Naive B cell (primary cell): ENCODE measurements at places on chromosomes 5 and 9. TPM values are rescaled to one million over a fixed set of nuclear protein-coding genes. Genes with fewer than 3 reads are reported as not detected.

DNA sequence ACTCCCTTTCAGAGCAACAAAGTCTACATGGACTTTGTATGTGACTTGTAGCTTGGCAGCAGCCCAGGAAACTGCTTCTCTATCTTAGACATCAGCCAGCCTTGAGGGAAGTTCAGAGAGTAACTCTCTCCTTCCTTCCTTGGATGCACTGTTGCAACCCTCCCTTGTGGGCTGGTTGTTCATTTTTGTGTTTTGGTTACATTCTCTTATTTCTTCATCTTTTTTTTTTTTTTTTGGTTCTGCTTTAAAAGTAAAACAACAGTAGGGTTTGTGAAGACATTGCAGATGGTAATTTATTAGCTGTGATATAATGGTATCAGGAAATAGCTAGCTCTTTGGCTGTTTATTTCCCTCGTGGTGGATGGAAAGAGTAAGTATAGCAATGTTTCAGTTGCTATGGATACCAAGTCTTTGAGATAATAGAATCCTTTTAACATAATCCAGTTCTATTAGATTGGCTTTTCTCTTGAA, 97.9 kb upstream of the MAMDC2 start:
- no peak overlapping the region for H3K4me3 ChIP-seq
- DNase-seq: no peak
- no peaks in the 10 kb centered on the region for H3K4me1 ChIP-seq
- peaks cover 1% of the 10 kb centered on the region for H3K36me3 ChIP-seq
- no peak overlapping the region for H3K27ac ChIP-seq

- no peaks in the 10 kb centered on the region for H3K4me1 ChIP-seq
- H3K4me3 ChIP-seq: no peak overlapping the region
- no peak overlapping the region for H3K27ac ChIP-seq
- no peak for DNase-seq
- H3K36me3 ChIP-seq: no peaks in the 10 kb centered on the region
- peaks cover 24% of the 10 kb centered on the region for H3K27me3 ChIP-seq
These were observed 50.7 kb upstream of the NKD2 start for GRCh38 chr5:957748-958485.

DNA sequence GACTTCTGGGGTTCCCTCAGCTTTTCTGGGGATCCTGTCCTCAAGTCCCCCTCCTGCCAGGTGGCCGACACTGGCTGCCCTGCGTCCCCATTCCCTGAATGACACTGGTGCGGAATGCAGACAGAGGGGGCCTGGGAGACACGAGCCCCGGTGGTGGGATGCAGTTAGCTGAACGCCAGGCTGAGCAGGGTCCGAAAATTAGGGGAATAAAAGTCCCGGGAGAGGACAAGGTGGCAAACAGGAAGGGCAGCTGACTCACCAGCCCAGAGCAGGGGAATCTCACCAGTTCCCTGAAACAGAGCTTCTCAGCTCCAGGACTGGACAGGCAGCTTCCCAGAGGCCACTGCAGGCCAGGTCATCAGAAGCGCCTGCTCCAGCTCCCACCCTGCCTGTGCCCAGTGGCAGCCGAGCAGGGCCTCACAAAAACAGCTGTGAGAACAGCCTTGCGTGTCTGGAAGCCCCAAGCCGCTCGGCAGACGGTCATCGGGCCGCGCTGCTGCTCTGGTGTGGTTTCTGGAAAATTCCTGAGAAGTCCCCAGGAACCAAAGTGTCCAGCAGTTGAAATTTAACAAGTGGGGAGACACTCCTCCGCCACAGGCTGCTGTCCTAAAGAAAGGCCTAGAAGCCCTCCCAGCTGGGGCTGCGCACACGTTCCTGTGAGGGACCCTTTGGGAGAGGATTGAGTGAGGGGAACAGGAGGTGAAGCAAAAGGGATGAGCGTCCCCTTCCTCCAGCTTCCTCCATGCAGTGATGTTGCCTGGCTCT, 47.6 kb upstream of the EXOC3 start:
- H3K4me1 ChIP-seq: peaks cover 25% of the 10 kb centered on the region
- H3K27ac ChIP-seq: no peak overlapping the region
- no peaks in the 10 kb centered on the region for H3K36me3 ChIP-seq
- DNase-seq: no peak
- H3K4me3 ChIP-seq: no peak overlapping the region

DNA sequence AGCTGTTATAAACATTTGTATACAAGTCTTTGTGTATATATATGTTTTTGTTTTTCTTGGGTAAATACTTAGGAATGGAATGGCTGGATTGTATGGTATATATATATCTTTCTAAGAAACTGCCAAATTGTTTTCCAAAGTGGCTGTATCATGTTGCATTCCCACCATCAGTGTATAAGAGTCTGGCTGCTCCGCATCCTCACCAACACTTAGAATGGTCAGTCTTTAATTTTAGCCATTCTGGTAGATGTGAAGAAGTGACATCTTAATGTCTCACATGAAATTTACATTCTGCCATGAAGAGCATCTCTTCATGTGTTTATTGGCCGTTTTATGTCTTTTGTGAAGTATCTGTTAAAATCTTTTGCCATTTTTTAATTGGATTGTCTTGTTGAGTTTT, 31.9 kb downstream of the GALNT10 start:
- H3K27ac ChIP-seq: no peak overlapping the region
- H3K4me1 ChIP-seq: peaks cover 39% of the 10 kb centered on the region
- no peak overlapping the region for H3K4me3 ChIP-seq
- no peaks in the 10 kb centered on the region for H3K27me3 ChIP-seq

GRCh38 chr9:125497906-125498305, 209.1 kb downstream of the MAPKAP1 start:
- H3K27me3 ChIP-seq: no peaks in the 10 kb centered on the region
- no peak overlapping the region for H3K4me3 ChIP-seq
- H3K27ac ChIP-seq: no peak overlapping the region
- peaks cover 37% of the 10 kb centered on the region for H3K4me1 ChIP-seq
- no peaks in the 10 kb centered on the region for H3K36me3 ChIP-seq
- no peak for DNase-seq

- H3K27ac ChIP-seq: no peak overlapping the region
- H3K36me3 ChIP-seq: no peaks in the 10 kb centered on the region
- no peak for DNase-seq
- no peak overlapping the region for H3K4me3 ChIP-seq
- no peaks in the 10 kb centered on the region for H3K4me1 ChIP-seq
These were observed 37.5 kb downstream of the SLC44A1 start for GRCh38 chr9:105281926-105282325.

Gene SLC45A2
- not detected for polyA plus RNA-seq

GRCh38 chr9:116471093-116471906, 215.8 kb upstream of the TRIM32 start:
- H3K36me3 ChIP-seq: no peaks in the 10 kb centered on the region
- no peak overlapping the region for H3K27ac ChIP-seq

DNA sequence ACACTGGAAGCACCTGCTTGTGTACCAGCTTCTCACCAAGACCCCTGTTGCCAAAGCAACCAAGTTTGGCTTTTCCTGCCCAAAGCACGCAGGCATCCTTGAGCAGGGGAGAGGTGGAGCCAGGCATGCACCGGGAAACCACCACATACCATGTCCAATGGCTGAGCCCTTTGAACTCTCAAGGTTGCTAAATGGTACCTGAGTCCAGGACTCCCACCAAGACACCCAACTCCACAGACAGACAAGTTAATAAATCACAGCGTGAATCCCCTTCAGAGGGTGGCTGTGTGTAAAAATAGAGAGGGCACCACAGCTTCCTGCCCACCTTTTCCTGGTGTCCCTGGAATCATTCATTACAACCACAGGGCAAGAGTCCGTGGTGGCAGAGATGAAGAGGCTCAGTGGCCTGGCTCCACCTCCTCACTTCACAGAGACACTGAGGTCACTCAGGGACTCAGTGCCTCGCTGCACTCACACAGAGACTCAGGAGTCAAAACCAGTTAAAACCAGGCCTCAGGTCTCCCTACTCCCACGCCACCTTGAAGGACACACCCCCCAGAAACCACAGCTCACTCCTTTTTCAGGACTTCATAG, 143.7 kb downstream of the C5orf15 start:
- H3K36me3 ChIP-seq: no peaks in the 10 kb centered on the region
- H3K4me1 ChIP-seq: peaks cover 64% of the 10 kb centered on the region
- H3K27me3 ChIP-seq: peaks cover 4% of the 10 kb centered on the region
